ENCODE measurements at places on chromosomes 2 and 18. TPM values are rescaled to one million over a fixed set of nuclear protein-coding genes. Genes with fewer than 3 reads are reported as not detected.

MPHOSPH10 gene
- total RNA-seq = 32.3 TPM

DPP4 gene
- total RNA-seq = 74.8 TPM

C2orf80 gene
- total RNA-seq = not detected

DNA sequence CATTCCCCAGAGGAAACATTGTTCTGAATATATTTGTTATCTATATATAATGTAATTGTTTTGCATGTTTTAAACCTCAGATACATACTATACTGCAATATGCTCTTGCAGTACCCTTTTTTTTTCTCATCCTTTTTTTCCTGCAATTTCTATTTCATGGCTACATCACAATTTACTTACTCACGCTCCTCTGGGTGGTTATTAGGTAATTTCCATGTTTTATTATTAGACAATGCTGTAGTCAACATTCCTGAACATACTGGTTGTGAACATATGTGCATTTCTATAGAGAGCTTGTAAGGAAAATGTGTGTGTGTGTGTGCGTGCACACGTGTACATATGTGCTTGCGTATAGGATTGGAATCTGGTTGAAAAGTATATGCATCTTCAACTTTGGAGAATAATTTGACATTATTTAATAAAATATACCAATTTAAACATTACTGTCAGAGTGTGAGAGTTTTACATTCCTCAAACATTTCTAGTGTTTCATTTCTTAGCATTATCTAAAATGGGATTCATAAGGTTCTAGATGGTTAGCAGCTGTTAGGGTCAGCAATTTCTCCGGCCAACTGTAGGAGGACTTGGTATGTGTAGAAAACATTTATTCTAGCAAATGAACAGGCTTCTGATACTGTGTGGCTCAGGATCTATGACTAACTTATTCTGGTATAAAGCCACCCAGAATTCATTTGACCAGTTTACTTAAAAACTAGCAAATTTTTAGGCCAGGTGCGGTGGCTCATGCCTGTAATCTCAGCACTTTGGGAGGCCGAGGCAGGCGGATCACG, 22.4 kb downstream of the NCOA1 start:
- no peak overlapping the region for H3K4me3 ChIP-seq
- H3K27me3 ChIP-seq = no peaks in the 10 kb centered on the region

DNA sequence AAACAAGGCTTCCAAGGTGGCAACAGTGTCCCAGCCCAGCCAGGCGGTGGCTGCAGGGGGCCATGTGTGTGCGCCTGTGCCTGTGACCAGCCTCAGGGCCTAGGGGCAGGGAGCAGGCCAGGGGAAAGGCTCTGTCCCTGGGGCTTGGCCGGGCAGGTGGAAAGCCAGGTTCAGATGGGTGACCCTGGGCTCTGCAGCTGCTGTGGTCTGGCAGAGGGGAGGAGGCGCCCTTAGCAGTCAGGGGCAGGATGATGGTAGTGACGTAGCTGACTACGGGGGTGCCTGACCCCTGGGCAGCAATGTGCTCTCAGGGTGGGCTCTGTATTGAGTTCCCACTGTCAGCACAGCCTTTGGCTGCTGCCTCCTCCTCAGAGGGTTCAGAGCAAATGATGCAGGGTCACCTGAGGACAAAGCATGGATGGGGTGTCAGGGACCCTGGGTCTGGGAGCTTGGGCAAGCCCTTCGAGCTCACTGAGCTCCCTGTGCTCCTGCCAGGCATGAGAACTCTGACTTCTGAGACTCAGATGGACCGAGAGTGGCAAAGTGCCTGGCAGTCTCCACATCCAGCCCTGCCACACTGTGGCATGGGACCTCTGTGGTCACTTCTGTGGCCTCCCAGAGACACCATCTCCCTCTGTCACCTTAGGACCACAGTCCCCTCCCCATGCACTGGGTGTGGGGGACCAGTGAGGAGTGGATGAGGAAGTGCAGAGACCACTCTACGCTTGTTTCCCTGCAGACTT, 56.6 kb upstream of the ALPP start:
- H3K27ac ChIP-seq = no peak overlapping the region

DNA sequence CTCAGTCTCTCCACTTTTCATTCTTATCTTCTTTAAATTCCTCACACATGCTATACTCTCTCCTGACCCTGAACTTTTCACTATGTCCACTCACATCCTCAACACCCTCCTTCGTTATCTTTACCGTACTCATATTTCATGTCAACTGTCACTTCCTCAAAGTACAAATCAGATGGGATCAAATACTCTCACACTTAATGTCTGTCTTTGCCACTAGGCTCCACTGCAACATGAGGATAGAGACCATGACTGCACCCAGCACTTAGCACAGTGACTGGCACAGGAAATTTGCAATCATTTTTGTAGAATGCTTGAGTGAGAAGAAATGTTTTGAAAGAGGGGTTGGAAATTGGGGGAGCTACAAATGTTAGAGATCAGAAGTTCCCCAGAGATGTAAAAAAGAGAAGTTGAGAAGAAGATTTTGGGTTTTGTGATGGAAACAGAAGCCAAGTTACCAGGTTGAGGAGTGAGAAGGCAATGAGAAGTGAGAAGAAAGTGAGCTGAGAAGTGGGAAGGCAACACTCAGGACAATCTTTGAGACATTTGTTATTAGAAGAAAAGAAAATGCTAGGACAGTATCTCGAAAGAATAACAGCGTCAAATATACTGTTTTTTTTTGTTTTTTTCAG, 87.0 kb downstream of the CCDC141 start:
- no peaks in the 10 kb centered on the region for H3K27me3 ChIP-seq
- no peak overlapping the region for H3K4me3 ChIP-seq
- no peak overlapping the region for H3K27ac ChIP-seq
- H3K36me3 ChIP-seq = no peaks in the 10 kb centered on the region
- no peak for DNase-seq
- no peaks in the 10 kb centered on the region for H3K4me1 ChIP-seq

GRCh38 chr2:147490401-147491261, 354.2 kb upstream of the ACVR2A start:
- no peaks in the 10 kb centered on the region for H3K4me1 ChIP-seq
- peak; percentile 25 for DNase-seq
- H3K36me3 ChIP-seq = no peaks in the 10 kb centered on the region
- no peaks in the 10 kb centered on the region for H3K27me3 ChIP-seq
- no peak overlapping the region for H3K4me3 ChIP-seq
- no peak overlapping the region for H3K27ac ChIP-seq

DNA sequence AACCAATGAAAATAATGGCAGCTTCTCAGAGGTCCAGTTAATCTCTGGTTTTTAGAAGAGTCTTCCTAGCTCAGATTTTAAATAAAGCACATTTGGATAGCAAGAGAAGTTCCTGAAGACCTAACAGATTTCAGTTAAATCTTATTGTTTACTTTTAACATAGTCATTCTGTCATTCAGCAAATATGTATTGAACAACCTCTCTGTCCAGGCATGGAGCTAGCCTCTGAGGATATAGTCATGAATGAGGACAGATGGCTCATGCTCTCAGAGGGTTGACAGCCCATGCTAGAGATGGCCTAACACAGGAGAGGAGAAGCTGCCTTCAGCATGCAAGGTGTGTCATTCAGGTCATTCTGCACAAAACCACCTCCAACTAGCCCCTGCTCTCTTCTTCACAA, 6.2 kb downstream of the CCBE1 start:
- no peak for DNase-seq
- no peak overlapping the region for H3K4me3 ChIP-seq
- H3K27ac ChIP-seq = no peak overlapping the region
- H3K4me1 ChIP-seq = no peaks in the 10 kb centered on the region
- H3K36me3 ChIP-seq = no peaks in the 10 kb centered on the region

DNA sequence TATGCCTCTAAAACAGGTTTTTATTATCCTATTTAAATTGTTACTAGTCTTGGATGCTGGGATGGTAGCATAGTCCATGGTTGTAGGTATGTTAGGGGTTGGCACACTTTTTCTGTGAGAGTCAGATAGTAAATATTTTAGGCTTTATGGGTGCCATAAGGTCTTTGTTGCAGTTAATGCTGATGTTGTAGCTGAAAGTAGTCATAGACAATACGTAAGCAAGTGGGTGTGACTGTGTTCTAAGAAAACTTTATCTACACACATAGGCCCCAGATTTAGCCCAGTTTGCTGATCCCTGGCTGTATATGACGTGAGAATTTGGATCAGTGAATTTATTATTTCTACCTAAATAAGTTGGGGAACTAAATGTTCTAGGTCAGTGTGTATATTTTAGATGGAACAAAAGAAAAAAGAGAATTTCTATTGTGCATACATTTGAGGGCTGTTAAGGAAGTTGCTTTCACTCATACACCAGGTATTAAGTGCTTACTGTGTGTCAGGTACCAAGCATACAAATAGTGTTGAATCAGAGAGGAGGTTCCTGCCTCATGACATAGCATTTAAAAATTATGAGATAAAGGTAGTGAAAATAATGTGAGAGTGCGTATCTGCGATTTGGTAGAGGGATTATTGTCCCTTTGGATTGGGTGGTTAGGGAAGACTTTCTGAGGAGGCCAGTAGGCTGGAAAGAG, 39.4 kb downstream of the AGFG1 start:
- no peak overlapping the region for H3K4me3 ChIP-seq
- H3K27me3 ChIP-seq = no peaks in the 10 kb centered on the region

DNA sequence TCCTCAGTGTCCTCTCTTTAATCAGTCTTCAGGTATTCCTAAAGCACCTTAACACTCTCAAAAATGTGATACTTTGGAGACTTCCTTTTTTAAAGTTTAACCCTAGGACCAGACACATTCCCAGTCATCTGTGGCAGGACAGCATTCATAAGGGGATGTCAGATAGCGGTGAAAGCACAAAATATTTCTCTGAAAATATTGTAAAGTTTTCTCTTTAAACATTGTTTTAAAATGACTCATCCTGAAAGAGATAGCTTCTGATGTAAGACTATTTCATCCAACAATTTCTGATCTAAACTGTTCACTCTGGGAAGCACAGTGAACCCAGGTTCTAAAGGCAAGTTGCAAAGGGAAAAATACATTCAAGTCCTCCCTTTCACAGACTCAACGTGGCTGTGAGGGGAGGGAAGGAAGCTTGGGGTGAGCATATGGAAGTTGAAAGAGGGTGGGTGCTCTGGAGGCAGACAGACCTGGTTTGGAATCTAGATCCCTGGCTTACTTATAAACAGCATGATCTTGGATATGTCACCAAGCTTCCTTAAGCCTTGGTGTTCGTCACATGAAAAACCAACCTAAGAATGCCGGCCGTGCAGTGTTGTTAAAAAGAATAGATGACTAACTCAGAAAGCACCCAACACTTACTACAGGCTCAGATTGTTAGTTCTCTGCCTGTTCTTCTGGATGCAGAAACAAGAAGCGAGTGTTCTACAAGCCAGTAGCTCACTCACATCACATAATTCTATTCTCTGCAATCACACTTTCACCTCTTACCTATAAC, 12.1 kb downstream of the GALNT14 start:
- H3K4me3 ChIP-seq = no peak overlapping the region
- no peaks in the 10 kb centered on the region for H3K27me3 ChIP-seq
- peak overlapping the region; percentile 32 for H3K27ac ChIP-seq
- H3K36me3 ChIP-seq = no peaks in the 10 kb centered on the region
- no peak for DNase-seq

DNA sequence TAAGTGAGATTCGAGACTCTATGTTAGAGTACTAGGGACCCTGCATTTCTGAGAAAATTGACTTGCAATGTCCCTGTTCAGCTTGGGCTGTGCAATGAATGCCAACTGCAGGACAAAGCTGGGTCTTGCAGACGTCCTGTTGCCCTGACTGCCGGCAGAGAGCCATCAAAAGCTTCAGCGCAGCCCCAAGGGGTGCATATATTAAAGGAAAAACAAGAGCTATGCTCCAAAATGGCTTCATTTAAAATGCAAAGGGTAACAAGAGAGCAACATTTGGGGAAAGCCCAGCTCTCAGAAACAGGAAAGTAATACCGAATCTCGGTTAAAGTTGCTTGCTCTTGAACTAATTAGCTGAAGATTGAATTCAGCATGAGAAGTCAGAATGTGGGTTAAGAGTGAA, 110.9 kb upstream of the PNPT1 start:
- H3K27ac ChIP-seq = no peak overlapping the region
- H3K4me3 ChIP-seq = no peak overlapping the region
- DNase-seq = peak; percentile 20
- H3K36me3 ChIP-seq = no peaks in the 10 kb centered on the region

GRCh38 chr18:62512532-62512931, 10.3 kb upstream of the ZCCHC2 start:
- DNase-seq = no peak
- H3K4me1 ChIP-seq = no peaks in the 10 kb centered on the region
- no peaks in the 10 kb centered on the region for H3K36me3 ChIP-seq
- no peaks in the 10 kb centered on the region for H3K27me3 ChIP-seq
- no peak overlapping the region for H3K4me3 ChIP-seq

DNA sequence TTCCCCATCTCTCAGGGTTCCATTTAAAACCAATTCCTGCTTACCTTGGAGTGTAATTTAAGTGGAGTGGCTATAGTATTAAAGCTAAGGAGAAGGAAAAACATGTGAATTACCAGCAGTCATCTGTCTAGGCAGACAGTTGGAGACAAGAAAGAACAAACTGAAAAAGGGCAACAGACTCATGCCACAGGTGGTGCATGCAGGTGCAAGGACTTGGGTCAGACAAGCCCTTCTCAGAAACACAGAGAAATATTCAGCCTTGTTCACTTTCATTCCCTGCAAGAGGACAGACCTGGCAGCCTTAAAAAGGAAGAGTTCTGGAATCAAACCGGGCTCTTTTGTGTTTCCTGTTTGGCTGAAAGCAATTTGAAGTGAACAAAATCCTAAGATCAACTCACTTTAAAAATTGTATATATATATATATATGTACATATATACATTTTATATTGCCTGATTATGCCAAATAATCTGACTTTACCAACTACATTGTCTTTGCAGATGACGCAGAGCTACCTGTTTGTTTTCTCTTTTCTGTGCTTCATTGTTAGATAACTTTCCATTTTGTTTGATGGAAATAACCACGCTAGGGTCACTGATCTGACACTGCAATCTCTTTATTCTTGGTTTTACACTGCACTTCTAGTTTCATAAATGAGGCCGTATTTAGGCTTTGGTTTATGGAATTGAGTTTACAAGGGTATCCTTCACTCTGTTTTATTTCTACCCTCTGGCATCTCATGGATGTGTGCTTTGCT, 35.1 kb upstream of the VPS54 start:
- H3K36me3 ChIP-seq = no peaks in the 10 kb centered on the region
- DNase-seq = no peak
- H3K4me1 ChIP-seq = no peaks in the 10 kb centered on the region
- H3K27ac ChIP-seq = no peak overlapping the region

DNA sequence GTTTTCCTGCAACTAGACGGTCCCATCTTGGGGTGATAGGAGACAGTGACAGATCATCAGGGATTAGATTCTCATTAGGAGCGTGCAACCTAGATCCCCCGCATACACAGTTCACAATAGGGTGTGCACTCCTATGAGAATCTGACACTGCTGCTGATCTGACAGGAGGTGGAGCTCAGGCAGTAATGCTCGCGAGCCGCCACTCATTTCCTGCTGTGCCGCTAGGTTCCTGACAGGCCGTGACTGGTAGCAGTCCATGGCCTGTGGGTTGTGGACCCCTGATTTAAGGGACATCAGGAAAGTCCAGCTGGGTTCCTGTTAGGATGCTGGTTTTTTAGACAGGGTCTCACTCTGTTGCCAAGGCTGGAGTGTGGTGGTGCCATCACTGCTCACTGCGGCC, 48.7 kb downstream of the PTPRM start:
- peaks cover 14% of the 10 kb centered on the region for H3K4me1 ChIP-seq
- H3K27me3 ChIP-seq = no peaks in the 10 kb centered on the region
- no peak for DNase-seq
- H3K27ac ChIP-seq = no peak overlapping the region
- H3K4me3 ChIP-seq = no peak overlapping the region

GRCh38 chr2:6940820-6941219, 23.6 kb downstream of the RNF144A start:
- no peak for DNase-seq
- no peak overlapping the region for H3K4me3 ChIP-seq
- H3K4me1 ChIP-seq = no peaks in the 10 kb centered on the region

Data from kidney (tissue), 22 donors.